CD4-positive, alpha-beta T cell treated with Interleukin-6 for 4 hours (primary cell): ENCODE measurements at places on chromosomes 3 and 15.

- no peak for DNase-seq
Measured at GRCh38 chr3:57025237-57025636, 35.2 kb upstream of the SPATA12 start.

- DNase-seq: no peak
Measured at GRCh38 chr3:4589475-4590097, 96.4 kb downstream of the ITPR1 start.

GRCh38 chr3:12302564-12302963 is 13.7 kb downstream of the PPARG start:
- no peak for DNase-seq

- no peak for DNase-seq
Measured at GRCh38 chr15:33131552-33132232, 62.8 kb downstream of the FMN1 start.

DNA sequence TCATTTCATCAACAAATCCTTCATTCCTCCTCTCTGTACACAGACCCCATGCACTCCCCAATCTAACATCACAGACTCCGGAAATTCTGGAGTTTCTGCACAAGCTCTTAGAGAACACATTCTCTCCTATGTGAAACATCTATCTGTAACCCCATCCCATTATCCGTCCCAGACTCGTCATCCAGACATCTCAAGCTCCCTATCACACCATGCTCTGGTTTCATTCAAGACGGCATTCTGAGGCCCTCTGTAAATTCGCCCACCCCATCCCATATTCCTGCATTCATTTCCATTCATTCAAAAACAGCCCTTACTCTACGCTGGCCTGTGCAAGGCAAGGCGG is 575 bp downstream of the LEO1 start:
- DNase-seq: no peak

DNA sequence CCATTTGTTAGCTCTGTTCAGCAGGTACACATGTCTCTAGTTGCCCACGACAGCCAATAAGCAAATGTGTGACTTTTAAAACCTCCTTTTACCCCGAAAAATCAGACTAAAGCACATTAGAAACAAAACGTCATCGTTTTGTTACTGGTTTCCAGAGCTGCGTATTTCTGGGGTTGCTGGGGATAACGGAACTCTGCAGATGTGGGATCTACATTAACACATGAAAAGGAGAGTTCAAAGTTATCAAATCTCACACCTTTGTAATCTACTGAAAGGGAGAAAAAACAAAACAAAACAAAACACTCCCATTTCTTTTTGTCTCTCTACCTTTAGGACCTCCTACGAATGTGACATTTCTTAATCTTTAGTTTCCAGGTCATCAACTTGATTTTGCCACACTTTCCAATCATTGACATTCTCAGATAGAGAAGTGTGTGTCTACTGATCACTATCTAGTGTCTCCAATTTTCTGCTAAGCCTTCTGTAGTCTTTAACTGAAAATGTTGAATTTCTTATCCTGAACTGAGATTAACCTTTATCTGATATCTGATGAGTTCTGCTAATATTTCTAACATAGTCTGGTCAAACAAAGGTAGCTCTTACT is 93.0 kb upstream of the TSPAN3 start:
- no peak for DNase-seq

DNA sequence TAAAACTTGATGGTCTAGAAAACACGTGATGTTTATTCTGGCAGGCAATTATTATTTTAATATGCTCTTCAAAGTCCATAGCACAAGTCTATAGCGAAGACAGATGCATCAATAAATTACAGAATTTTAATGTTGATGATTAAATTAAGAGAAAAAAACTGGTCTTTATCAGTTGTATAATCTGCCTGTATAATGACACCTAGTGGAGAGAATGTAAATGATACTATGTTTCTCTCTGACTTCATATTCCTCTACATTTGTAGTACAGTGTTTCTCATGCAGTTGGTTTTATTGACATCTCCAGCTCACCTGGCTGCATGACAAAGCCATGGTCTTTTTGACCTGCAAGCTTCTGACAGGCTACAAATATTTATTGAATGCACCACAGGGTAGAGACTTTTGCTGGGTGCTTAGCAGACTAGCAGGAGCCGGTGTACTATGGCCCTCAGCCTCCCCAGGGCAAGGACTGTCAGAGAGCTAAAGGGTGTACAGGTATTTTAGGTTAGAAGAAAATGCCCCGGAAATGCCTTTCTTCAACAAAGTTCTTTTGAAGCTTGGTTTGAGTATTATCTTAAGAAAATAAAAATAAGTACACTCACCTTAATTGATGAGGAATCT is 289.9 kb downstream of the GAP43 start:
- DNase-seq: no peak

GRCh38 chr3:177141899-177142646 is 55.2 kb downstream of the TBL1XR1 start:
- DNase-seq: no peak

DNA sequence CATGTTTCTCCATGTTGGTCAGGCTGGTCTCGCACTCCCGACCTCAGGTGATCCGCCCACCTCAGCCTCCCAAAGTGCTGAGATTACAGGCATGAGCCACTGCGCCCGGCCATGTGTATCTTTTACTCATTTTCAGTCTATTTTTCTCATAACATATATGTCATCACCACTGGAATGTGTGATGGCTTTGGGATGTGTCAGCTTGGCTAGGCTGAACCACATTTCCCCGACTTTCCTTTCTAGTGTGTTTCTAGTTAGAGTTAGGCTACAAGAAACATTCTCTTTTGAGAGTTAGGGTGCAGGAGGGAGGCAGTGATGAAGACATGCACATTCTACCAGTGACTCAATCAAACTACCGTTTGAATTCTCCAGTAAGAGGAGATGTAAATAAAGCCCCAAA is 444.9 kb upstream of the THBS1 start:
- no peak for DNase-seq

DNA sequence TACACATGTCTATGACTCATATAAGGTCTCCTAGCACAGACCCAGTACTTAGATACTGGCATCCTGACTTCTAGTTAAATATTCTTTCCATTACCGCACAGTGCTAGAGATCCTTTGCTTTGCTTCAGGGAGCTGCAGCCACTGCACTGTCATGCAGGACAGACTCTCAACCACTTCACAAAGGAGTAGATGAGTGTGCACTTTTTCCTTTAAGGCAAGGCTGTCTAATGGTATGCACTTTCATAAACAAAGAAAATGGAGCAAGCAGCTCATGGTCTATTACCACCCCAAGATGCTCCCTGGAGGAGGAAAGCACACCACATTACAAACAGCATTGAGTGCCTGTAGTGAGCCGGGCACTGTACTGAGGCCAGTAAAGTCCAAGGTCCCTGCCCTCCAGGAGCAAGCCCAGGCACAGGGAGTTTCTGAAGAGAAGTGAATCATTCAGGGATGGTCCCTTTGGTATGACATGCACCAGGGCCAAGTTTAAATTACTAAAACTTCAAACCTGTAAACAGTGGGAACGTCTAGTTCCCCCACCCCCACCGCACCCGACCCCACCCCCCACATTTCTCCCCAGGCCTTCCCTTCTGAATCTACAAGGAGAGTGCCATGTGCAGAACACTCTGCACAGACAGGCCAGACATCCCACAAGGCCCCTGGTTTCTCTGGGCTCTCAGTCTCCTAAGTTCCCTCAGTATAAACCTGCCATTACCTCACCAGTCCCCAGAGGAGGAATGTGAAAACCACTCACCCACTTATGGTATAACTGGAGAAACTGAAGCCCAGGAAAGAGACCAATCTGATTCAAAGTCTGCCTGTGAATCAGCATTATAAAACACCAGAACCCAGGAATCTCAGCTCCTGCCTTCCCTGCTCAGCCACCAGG is 107.8 kb upstream of the BCL6 start:
- no peak for DNase-seq

DNA sequence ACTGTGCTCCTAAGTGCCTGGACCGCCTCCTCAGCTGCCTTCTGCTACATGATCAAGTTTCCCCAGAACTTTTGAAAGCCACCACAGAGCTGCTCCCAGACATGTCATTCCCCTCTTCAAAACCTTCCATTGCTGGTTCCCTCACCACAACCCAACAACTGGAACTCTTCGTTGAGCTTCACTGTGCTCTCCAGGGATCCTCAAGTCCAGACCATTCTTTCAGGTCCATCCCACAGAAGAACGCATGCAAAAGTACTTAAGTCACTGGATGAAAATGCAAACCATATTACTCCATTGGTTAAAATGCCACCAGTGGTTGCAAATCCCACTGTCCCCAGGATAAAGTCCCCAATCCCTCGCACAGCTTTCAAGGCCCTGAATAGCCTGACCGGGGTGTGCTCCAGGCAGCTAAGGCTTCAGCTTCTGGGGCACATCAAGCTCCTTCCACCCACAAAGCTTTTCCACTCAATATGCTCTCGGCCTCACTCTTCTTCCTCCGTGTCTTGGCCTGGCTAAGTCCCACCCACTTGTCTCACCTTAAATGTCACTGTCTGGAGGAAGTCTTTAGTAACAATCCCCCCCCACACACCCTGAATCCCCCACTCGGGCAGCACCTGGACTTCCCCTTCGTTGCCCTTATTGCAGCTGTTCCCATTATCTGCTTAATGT is 84.8 kb downstream of the XXYLT1 start:
- peak; percentile 7 for DNase-seq

DNA sequence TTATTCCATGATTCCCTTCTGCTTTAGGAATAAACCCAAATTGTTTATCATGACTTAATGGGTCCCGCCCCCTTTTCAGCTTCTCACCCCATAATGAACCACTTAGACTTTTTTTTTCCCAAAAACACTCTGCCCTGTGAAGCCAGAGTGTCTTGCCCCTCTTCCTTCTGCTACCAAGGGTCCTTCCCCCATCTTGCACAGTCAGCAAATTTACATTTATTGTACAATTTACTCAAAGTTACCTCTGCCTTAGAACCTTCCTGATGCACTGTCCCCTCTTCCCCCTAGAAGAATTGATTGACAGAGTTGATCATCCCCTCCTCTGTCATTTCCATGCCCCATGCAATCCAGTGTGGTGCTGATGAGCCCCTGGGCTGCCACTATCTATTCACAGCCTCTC is 101.5 kb upstream of the PPP2R3A start:
- DNase-seq: no peak

GRCh38 chr15:41735046-41735445 is 39.2 kb upstream of the MAPKBP1 start:
- DNase-seq: no peak

GRCh38 chr3:111252779-111253178 is 181.2 kb downstream of the NECTIN3 start:
- DNase-seq: no peak

GRCh38 chr3:126517986-126518778 is 609 bp upstream of the UROC1 start:
- DNase-seq: no peak

DNA sequence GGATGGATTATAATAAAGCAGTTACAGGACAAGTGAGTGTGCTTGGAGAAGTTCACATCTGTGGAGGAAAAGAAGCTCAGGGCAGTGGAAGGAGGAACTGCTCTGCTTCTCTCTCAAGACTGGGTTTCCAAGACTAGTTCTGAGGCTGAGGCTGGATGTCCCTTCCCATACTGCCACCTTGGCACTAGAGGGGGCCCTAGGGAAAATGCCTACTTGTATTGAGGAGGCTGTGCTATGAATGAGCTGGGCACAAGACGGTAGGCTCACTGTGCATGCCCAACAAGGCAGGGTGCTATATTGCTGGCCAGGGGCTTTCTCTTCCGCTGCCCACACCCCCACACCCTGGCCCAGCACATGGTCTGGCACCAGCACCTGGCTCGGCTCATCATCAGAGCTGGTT is 65.2 kb downstream of the SLCO2A1 start:
- no peak for DNase-seq

- DNase-seq: peak; percentile 24
Measured at GRCh38 chr15:73052653-73053397, 562 bp downstream of the NEO1 start.

DNA sequence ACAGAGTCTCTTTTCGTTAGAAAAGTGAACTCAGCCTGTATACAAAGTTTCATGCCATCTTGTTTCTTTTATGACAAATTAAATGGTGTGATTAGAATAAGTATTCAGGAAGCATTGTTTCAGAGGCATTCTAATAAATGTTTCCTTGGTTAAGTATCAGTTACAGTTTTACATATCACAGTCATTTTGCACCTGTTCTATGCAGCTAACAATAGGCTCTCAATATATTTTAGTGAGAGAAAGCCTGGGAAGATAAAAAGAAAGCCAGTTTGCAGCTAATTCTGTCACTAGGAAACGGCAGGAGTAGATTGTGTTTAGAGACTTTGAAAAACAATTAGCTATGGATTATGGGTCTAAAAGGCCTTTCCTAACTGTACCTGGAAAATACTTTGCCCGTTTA is 252.8 kb downstream of the ZIC1 start:
- no peak for DNase-seq

- DNase-seq: no peak
Measured at GRCh38 chr15:79310612-79310984, 314 bp upstream of the TMED3 start.

DNA sequence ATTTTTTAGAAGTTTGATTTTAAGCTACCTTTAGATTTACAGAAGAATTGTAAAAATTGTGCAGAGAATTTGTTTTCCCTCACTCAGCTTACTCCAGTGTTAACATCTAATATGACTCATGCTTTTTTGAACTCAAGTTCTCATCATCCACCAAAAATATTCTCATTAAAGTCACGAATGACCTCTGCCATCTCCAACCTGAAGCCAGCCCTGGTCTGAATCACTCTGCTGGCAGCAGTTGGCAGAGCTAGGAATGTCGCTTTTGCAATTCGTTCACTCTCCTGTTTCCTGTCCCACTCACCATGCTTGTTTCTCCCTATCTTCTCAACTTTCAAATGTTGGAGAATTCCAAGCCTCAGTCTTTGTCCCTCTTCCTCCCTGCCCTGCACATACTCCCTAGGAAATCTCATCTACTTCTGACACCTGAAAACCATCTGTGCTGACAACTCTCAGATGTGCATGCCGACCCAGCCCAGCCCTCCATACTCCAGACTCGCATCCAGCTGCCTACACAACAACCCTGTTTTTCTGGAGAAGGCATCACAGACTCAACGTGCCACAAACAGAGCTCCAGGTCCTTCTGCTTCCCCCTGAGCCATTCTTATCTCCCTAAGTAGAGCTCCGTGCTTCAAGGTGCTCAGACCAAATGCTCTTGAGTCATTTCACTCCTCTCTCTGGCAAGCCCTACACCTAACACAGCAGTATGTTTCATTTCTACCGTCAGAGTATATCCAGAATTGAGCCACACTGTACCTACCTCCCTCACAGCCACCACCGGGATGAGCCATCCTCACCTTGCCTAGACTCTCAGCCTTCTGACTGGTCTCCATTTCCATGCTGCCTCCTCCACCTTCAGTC is 24.9 kb downstream of the PRR23E start:
- DNase-seq: no peak

- DNase-seq: no peak
Measured at GRCh38 chr3:157042226-157042625, 117.7 kb downstream of the CCNL1 start.

- DNase-seq: no peak
Measured at GRCh38 chr3:180072786-180073185, 36.0 kb upstream of the PEX5L start.

DNA sequence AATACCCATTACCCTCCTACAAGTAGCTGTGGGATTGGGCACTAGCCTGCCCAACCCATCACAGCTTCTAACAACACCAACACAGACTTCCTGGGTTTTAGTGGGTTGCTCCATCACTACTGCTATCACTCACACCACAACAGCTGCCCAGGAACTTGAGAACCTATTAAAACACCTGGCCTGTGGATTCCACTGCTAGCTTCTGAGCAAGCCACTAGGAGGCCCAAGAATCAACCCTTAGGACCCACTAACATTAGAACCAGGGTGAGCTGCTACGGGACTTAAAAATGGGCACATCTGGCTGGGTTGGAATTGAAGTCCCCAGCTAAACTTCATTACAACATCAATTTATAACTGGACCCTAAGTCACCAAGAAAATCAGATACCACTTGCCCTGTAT is 113.2 kb upstream of the TP63 start:
- no peak for DNase-seq

- DNase-seq: no peak
Measured at GRCh38 chr3:137348936-137349335, 391.2 kb downstream of the IL20RB start.
